Left ventricle myocardium inferior (tissue), 1 donor: ENCODE measurements at places on chromosomes 4 and X. TPM values are rescaled to one million over a fixed set of nuclear protein-coding genes. Genes with fewer than 3 reads are reported as not detected.

The CDKL5 gene
- total RNA-seq, result 9.3 TPM

The AR gene
- 18.4 TPM for total RNA-seq

The MAGEA4 gene
- total RNA-seq, result not detected

The HS3ST1 gene
- total RNA-seq, result 2.4 TPM

The ADGRG4 gene
- not detected for total RNA-seq

The ART3 gene
- 105 TPM for total RNA-seq

The PWWP3B gene
- 15.5 TPM for total RNA-seq

The FRMPD4 gene
- total RNA-seq, result 2.8 TPM

The XAGE2 gene
- total RNA-seq, result not detected

The KLHL15 gene
- 6.6 TPM for total RNA-seq

The BMX gene
- total RNA-seq, result 3.3 TPM

The TCEAL6 gene
- not detected for total RNA-seq

The LNX1 gene
- total RNA-seq, result 9.5 TPM

The APOO gene
- total RNA-seq, result 102 TPM

The TCEAL1 gene
- total RNA-seq, result 22.9 TPM

The TENM3 gene
- 1.5 TPM for total RNA-seq

The MAP7D3 gene
- 13.8 TPM for total RNA-seq

The TLR3 gene
- 4.9 TPM for total RNA-seq

The RUFY3 gene
- 20.5 TPM for total RNA-seq

The CT45A3 gene
- total RNA-seq, result not detected

The LEF1 gene
- 0.41 TPM for total RNA-seq

The FRMD7 gene
- 0.14 TPM for total RNA-seq

The BEX2 gene
- total RNA-seq, result 2.6 TPM

The TCEANC gene
- 7.9 TPM for total RNA-seq

The CSN1S1 gene
- total RNA-seq, result not detected

The SLC6A14 gene
- total RNA-seq, result not detected
